Activated naive CD4-positive, alpha-beta T cell (primary cell): ENCODE measurements at places on chromosomes 2 and 18.

- DNase-seq = no peak
Observed at GRCh38 chr18:80120932-80121331, 11.9 kb downstream of the ADNP2 start.

GRCh38 chr2:101704816-101705578 is 7.5 kb downstream of the MAP4K4 start:
- no peak for DNase-seq

- no peak for DNase-seq
Observed at GRCh38 chr2:241560162-241560882, 1.8 kb downstream of the BOK start.

- no peak for DNase-seq
Observed at GRCh38 chr2:138722316-138722715, 57.9 kb downstream of the NXPH2 start.
